Uterus (tissue), 4 donors: ENCODE measurements at places on chromosomes 4 and X.

GRCh38 chrX:13028871-13029636 lies 15.4 kb downstream of the FAM9C start:
- DNase-seq, result peak; percentile 54

GRCh38 chrX:131614241-131614640 lies 70.4 kb downstream of the OR13H1 start:
- DNase-seq, result no peak

GRCh38 chr4:1093391-1094335 lies 19.7 kb downstream of the RNF212 start:
- DNase-seq, result no peak

DNA sequence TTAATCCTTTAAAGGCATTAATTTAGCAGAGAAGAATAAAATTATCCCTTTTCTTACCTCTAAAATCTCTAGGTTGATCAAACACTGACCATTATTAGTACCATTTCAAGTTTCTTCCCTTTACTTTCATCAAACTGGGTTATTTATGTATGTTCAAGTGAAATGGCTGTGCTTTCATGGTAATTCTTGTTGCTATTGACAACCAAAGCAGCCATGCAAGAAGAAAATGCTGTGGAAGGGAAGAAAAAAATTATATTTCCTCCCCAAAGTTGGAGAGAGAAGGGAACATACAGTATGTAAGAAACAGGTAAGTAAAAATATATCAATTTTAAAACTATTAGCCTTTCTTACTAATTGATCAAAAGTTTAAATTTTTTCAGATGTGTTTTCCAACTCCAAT lies 16.2 kb downstream of the NPNT start:
- no peak for DNase-seq

DNA sequence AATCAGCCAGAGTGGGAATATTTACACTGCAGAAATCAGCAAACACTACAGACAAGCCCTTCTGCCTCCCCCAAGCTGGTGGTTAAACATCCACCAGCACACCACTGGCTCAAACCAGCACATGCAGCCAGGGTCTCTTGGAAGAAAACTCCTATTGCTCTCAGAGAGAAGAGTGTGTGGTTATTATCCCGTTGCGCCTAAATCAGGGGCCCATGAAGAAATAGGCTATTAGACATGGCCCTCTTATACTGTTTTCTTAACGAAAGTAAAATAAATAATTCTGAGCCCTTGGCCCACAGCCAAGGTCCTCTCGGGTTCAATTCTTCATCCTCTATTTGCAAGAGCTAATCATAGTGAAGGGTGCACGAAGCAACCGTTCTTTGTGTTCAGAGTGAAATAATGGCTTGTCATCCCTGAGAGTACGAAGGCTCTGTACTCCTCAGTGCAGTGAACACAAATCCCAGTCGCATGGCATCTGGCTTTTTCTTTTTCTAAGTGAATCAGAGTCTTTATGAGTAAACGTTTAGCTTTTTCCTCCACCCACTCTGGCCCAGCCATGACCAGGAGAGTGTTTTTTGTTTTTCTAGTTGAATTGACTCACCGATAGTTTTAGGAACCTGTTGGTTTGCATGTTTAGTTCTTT lies 33.4 kb upstream of the RBM47 start:
- no peak for DNase-seq

DNA sequence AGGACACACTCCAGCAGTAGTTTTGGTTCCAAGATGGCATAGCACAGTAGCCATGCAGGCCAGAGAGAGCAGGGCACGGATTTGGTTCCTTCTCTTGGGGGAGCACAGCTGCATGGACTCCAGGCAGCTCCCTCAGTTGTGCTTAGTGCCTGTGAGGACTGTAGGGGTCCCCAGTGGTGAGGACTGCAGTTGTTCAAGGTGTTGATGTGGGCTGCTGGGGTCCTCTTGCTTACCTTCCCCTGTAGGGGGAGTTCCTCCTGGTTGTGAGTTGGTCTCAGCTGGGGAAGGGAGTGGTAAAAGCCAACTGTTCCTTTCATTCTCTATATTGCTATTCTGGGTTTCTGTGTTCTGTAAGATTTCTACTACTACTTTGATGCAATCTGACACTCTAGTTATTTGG lies 606.5 kb downstream of the MAGEB5 start:
- no peak for DNase-seq

- DNase-seq, result no peak
These were observed 74.6 kb upstream of the NALF2 start for GRCh38 chrX:69429339-69430015.

- DNase-seq, result no peak
These were observed 241.3 kb upstream of the SFRP2 start for GRCh38 chr4:154030152-154030551.

GRCh38 chr4:52640808-52641565 lies 18.1 kb downstream of the USP46 start:
- no peak for DNase-seq

- no peak for DNase-seq
These were observed 251.7 kb upstream of the MAD2L1 start for GRCh38 chr4:120318196-120318846.

DNA sequence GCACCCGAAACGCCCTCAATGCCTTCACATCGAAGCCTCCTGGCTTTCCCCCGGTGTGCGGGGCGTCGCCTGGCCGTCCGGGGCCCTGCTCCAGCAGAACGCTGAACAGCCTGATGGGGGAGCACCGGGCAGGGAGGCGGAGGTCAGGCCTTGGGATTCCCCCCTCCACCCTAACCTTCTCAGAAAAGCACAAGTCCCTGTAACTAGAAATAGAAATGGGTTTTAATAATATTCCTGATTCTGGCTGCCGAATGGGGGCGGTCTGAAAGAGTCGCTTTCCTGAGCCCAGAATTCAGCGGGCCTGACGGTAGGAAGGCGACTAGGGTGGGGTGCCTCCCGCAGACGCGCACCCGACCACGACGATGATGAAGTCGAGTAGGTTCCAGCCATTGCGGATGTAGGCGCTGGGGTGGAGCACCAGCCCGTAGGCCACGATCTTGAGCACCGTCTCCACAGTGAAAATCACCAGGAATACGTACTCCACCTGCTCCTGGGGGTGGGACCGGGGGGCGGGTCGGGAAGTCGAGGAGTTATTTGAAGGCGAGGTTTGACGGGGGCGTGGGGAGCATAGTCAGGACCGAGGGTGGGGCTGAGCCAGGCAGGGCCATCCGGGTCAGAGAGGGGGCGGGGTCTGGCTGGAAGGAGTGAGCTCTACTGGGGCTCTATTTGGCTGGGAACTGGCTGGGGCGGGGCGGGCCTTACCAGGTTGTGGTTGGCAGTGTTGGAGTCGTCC lies 2.5 kb downstream of the CACNA1F start:
- DNase-seq, result peak; percentile 30

- DNase-seq, result no peak
These were observed 134.4 kb downstream of the MAD2L1 start for GRCh38 chr4:119932277-119932676.

- DNase-seq, result no peak
These were observed 120.7 kb downstream of the CORIN start for GRCh38 chr4:47717188-47717587.

DNA sequence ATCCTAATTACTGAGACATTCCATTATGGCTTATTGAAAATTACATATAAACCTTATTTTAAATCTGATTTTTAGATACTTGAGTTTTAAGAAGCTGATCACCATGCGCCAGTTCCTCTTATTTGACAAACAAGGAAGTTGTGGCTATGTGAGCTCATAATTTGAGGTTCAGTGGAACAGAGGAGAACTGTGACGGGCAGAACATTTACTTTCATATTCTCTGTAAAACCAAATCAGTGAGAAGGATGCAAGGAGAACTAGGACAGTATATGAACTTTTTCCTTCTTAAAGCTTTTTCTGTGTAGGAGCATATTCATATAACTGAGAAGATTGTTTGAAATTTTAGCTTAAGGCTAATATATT lies 25.3 kb downstream of the STIM2 start:
- DNase-seq, result no peak

DNA sequence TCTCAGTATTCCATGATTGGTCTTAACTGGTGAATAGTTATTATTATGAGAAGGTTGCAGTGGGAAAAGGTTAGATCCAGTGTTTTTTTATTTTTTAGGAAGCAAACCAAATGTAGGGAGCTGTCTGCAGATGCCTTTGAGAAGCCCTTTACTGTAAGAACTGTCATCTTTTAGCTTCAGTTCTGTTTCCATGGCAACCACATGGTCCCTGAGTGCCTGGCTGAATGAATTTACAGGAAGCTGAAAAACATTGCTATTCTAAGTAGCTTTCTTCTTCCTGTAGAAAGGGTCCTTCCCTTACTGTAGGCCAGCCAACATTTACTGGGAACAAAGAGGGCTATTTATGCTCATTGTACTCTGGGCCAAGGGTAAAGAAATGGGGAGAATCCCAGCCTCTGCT lies 103.3 kb downstream of the DCLK2 start:
- peak; percentile 28 for DNase-seq
